Natural killer cell treated with Interleukin-12 subunit alpha and Interleukin-12 subunit beta and Interleukin-15 and Interleukin-18, amount 100 ng/mL, for 72 hours (primary cell): ENCODE measurements at places on chromosomes 6 and 20.

GRCh38 chr20:58492074-58492718 is 23.0 kb downstream of the APCDD1L start:
- no peak for DNase-seq

DNA sequence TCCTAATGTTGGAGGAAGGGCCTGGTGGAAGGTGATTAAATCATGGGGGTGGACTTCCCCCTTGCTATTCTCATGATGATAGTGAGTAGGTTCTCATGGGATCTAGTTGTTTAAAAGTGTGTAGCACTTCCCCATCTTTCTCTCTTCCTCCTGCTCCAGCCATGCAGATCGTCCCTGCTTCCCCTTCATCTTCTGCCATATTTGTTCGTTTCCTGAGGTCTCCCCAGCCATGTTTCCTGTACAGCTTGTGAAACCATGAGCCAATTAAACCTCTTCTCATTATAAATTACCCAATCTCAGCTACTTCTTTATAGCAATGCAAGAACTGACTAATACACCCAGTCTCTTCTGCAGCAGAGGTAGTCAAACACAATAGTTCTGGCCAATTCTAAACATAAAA is 5.4 kb downstream of the EPM2A start:
- no peak for DNase-seq

DNA sequence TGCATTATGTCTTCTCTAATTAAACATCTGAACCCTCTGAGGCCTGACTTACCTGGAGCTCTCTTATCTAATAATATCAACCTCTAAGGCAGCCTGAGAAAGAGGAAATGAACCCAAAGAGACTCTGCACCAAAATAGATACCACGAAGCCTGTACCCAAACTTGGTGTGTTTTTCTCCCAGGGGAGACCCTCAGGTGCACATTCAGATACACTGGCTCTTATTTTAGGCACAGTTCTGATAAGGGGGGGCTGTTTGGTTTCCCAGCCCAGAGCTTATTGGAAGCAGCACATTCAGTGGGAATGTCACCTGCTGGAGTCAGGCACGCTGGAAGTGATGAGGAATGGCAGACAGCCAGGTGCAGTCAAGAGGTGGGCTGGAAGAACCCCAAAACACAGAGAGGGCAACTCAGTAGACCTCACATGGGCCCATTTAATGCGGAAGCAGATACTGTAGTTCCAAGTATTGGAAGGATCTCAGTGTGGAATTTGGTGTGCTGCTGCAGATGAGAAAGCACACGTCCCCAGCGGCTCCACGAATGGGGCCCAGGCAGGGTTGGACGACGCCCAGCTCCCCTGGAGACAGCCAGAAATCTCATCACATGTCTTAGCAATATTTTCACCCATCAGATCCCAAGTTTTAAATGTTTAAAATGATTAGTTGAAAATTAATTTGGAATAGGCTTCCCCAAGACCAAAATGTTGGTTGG is 9.7 kb upstream of the CCR6 start:
- no peak for DNase-seq

DNA sequence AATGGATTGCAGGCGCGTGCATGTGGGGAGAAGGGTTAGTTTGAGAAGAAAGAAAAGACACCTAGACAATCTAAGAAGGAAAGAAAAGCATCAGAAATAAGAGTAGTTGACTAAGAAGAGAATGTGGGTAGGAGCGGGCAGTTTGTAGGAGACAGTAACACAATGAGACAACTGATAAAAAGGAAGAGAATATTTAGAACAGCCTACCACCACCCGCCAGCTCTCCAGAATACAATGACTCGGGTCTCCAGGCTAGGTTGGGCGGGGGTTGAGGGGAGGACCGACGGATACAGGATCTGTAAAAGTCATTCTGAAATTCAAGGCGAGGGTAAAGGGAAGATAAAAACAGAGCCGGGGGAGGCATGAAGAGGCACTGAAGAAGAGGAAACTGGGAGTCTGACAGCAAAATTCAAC is 712 bp downstream of the ABHD16A start:
- DNase-seq = no peak

DNA sequence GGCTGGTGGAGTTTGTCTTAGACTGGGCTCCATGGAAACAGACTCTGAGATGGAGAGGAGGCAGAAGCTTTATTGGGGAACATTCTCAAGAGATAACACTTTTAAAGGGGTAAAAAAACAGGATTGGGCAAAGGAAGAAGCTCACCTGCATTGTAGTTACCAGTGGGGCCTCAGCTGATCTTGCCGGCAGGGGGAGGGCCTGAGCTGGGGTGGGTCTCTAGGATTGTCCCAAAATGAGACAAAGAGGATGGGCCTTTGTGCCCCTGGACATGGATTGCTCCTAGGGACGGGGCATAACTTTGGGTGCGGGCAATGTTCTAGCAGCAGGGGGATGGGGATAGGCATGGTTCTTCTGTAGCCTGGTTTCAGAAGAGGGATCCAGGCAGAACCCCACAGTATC is 12.5 kb downstream of the SGK2 start:
- no peak for DNase-seq

DNA sequence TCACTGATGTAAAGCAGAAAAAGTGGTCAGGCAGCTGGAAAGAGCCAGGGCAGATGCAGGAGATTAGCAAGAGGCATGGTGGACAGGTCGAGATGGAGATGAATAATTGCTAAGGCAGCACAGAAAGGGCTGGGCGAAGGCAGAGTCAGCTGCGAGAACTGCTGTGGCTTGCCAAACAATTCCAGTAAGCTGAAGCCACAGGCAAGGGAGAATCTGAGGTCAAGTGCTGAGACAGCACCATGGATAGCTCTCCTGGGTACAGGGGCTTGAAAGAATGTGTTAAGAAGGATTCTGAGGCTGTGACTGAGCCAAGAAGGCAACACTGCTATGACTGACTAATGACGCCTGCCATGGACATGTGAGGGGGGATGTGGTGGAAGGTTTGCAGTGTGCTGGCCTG is 220.8 kb upstream of the FOXA2 start:
- DNase-seq = no peak

- DNase-seq = no peak
Measured at GRCh38 chr6:166563200-166563599, 23.3 kb downstream of the RAMACL start.

GRCh38 chr20:59149678-59150504 is 13.7 kb upstream of the ZNF831 start:
- peak; percentile 73 for DNase-seq

- DNase-seq = no peak
Measured at GRCh38 chr6:148780918-148781436, 34.1 kb downstream of the UST start.

DNA sequence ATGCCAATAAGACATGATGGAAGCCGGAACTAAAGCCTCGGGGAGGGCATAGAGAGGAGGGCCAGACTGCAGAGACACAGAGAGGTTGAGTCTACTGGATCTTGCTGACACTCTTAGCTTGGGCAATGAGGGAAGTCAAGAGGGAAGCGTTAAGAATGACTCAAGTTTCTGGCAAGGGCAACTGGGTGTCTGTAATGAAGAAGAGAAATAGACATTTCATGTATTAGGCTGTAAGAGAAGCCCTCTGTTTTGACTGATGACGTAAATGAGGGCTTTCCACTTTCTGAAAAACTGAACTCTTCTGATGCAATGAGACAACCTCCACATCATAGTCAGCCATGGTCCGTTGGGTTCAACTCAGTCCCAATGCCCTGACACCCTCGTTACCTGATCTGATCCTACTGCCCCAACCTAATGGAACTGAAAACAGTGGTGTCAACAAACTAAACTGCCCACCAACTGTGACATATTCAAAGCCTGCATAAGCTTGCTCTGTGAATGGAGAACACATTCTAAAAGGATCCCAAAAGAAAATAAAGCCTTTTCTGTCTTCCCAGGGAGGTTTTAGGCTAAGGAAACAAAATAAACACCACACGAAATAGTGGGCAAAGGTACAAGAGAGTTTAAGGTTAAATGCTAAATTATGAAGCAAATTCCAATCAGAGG is 45.8 kb upstream of the PNRC1 start:
- DNase-seq = no peak

GRCh38 chr6:166629628-166630027 is 2.6 kb upstream of the RPS6KA2 start:
- no peak for DNase-seq

DNA sequence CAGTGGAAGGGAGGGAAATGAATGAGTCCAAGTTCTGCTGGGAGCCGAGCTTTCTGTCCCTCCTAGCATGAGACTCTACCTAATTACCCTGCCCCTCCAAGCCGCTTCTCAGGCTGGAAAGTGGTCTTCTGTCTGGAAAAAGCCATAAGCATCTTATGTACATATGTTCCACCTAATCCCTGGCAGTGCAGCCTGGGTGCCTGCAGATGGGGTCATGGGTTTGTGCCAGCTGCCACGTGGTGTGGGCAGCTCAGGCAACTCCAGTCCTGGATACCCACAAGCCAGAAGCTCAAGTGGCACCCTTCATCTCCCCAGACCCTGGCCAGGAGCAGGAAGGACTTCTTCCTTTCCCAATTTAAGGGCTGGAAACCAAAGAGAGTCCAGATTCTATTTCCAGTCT is 253.1 kb downstream of the LY86 start:
- DNase-seq = no peak

DNA sequence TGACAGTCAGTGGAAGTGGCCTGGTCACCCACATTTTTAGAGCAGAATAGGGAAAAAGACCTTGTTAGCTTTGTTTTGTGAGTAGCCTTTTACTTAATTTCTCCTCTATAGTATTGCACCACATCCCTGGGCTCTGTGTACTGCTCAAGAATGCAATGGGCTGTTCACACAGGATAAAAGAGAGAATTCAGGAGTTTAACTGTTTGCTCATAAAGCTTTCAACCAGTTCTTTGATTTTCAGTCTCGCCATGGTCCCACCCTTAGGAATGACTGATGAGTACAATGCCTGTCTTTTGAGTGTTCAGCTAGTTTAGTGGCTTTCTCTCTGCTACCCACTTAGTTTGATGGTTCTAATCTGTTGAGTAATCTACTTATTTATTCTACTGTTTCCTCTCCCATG is 129.7 kb downstream of the PLG start:
- DNase-seq = no peak

DNA sequence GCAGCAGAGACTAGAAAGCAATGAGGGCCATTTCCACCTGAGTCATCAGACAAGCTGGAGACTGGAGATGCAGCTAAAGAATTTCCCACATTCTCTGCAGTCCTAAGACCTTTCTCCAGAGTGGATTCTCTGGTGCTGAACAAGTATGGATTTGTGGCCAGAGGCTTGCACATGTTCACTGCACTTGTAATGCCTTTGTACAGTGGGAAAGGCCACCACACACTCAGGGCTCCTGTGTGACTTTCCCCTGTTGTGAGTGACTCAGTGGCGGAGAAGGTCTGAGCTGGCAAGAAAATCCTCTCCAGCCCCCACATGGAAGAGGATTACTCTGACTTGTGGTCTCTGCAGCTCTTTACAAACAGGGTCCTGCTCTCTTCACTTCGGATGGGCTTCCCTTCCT is 192.3 kb downstream of the C6orf118 start:
- no peak for DNase-seq

- no peak for DNase-seq
Measured at GRCh38 chr6:155126727-155127439, 131.8 kb downstream of the TIAM2 start.

GRCh38 chr20:17445543-17445942 is 85.6 kb downstream of the BFSP1 start:
- no peak for DNase-seq

DNA sequence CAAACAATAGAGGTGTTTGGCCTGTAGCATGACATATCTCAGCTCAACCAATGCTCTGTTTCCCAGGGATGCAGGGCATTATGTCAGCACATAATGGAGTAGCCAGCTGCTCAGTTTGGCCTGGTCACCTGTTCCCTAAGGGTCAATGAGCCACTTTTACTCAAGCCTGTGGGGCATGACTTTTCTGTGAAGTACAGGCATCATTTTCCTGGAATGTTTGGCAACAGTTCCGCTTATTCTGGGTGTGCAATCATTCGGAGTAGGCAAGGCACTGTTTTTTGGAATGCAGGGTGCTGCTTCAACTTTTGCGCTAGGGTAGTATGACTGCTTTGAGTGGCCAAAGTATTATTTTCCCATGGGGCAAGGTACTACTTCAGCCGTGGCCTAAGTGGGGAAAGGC is 665.4 kb downstream of the EPHA7 start:
- no peak for DNase-seq

- no peak for DNase-seq
Measured at GRCh38 chr20:59451066-59451630, 150.7 kb downstream of the EDN3 start.

DNA sequence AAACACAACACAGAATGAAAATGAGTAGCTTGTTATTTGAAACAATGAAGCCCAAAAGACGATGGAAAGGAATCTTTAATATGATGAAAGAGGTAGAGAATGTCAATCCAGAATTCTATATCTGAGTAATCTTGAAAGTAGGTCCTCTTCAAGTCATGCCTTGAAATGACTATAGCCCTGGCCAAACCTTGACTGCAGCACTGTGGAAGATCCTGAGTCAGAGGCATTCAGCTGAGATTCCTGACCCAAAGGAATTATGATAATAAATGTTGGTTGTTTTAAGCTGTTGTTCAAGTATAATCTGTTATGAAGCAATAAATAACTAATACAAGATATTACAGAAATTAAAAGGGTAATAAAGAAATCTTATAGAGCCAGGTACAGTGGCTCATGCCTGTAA is 64.8 kb downstream of the IBTK start:
- no peak for DNase-seq

GRCh38 chr6:155641603-155642002 is 186.0 kb upstream of the NOX3 start:
- no peak for DNase-seq

GRCh38 chr20:25050501-25051350 is 7.2 kb downstream of the ACSS1 start:
- no peak for DNase-seq

DNA sequence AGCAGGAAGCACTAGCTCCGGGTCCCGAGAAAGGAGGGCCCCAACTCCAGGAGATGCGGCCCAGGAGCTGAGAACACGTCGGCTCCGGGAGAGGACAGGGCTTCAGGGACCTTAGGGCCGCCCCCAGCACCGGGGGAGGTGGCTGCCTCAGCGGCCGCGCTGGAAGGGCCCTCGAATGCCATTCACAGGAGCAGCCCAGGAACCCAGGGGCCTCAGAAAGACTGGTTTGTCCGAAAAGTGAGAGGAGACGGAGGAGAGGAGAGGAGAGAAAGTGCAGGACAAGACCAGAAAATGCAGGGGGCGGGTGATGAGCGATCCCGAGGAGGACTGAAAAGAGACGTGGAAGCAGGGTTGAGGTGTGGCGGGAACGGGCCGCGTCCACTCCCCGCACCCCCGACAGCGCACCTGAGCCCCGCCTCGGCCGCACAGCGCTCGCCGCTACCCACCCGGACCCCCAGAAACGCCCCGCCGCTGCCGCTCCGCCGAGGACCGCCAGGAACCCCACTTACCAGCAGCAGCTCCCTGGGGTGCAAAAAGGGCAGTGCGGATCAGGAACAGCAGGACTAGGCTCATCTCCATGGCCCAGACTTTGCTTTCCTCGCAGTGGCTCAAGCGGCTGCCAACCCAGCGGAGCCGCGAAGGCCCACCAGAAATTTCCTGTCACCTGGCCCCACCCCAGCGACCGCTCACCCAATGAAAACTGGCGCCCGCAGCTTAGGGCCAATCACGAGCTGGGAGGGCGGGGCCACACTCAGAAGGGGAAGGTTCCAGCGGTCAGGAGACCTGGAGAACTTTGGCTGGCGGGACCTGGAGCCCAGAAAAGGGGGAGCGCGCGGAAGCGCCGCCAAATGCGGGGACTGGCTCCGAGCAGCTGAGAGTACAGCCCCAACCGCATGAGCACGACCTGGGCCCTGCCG is 25.4 kb downstream of the HLA-F start:
- peak; percentile 90 for DNase-seq

- DNase-seq = no peak
Measured at GRCh38 chr6:161303628-161304340, 29.9 kb upstream of the AGPAT4 start.

GRCh38 chr20:4169360-4170190 is 154.2 kb upstream of the RNF24 start:
- DNase-seq = no peak
